ENCODE measurements at places on chromosomes 13 and 19. TPM values are rescaled to one million over a fixed set of nuclear protein-coding genes. Genes with fewer than 3 reads are reported as not detected.

The POSTN gene
- total RNA-seq = 1,586 TPM

The CPT1C gene
- 20.0 TPM for total RNA-seq

The PRTN3 gene
- total RNA-seq = not detected

The ICAM3 gene
- 11.1 TPM for total RNA-seq

Data from pulmonary artery endothelial cell (primary cell).